ENCODE measurements at places on chromosomes 5 and 9. TPM values are rescaled to one million over a fixed set of nuclear protein-coding genes. Genes with fewer than 3 reads are reported as not detected.
A peak's percentile ranks its signal among the peaks of the same experiment; 100 is the strongest.

Gene FAM153A
- 93.8 TPM for total RNA-seq

Gene ARID3C
- total RNA-seq, result not detected

GRCh38 chr9:112268413-112268812 is 65.0 kb downstream of the PTBP3 start:
- no peaks in the 10 kb centered on the region for H3K4me1 ChIP-seq
- H3K36me3 ChIP-seq, result no peaks in the 10 kb centered on the region
- DNase-seq, result no peak
- H3K27me3 ChIP-seq, result no peaks in the 10 kb centered on the region

- H3K4me1 ChIP-seq, result peaks cover 3% of the 10 kb centered on the region
- H3K27me3 ChIP-seq, result no peaks in the 10 kb centered on the region
- H3K36me3 ChIP-seq, result no peaks in the 10 kb centered on the region
- no peak overlapping the region for H3K27ac ChIP-seq
These were observed 51.9 kb downstream of the CTNNA1 start for GRCh38 chr5:138805096-138805495.

DNA sequence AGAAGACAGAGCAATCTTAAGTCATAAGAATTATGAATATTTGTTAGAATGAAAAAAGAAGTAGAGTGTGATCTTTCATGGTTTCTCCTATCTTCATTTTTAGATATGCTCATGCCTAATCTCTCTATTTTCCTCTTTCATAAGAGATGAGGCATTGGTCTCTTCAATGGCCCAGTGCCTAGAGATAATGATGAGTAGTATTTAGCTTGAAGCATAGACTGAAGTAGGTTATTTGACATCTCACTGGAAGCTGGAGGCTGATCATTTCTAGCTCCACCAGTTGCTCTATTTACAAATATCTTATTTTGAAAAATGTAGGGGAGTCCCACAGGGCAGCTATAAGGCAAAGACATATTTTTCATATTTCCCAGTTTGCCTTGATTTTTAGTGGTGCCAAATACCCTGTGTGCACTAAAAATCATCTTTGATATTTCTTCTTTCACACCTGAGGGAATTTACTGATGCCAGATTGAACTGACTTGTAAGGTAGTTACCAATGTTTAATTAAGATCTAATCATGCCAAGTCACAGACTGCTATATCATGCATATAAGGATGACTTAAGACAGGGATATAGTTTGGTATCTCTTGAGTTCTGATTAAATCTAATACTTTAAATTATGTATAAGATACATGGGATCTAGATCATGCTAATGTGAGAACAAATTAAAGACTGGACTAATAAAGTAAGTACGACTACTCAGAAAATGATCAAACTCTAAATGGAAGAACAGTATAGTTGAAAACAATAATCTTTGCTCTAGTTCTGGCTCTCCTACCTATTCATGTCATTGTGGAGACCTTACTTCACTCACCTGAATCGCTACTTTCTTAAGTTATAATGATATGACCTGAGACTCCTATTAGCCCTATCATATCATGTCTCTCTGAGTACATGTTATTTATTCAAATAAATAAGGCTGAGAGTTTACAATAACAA is 108.2 kb upstream of the IFNE start:
- H3K4me1 ChIP-seq, result no peaks in the 10 kb centered on the region
- no peak overlapping the region for H3K27ac ChIP-seq
- no peaks in the 10 kb centered on the region for H3K36me3 ChIP-seq
- DNase-seq, result no peak
- no peaks in the 10 kb centered on the region for H3K27me3 ChIP-seq

DNA sequence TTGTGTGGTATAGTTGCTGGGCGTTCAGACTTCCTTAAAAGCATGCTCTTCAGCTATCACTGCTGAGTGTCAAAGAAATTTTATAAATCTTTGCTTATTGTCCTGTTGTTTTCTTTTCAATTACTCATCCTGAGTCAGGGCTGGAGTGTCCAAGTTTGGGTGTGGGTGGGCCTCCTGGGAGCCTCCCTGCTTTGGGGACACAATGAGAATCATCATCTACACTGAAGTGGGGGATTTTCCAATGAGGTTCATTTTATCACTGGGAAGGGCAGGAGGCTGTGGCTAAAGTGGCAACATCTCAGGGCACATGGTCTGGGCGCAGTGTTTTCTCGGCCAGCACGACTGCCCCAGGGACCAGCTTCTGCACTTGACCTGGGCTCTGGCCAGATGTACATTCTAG is 19.5 kb downstream of the GFPT2 start:
- DNase-seq, result no peak
- peaks cover 45% of the 10 kb centered on the region for H3K27me3 ChIP-seq
- H3K36me3 ChIP-seq, result no peaks in the 10 kb centered on the region
- no peak overlapping the region for H3K27ac ChIP-seq
- no peak overlapping the region for H3K4me3 ChIP-seq

DNA sequence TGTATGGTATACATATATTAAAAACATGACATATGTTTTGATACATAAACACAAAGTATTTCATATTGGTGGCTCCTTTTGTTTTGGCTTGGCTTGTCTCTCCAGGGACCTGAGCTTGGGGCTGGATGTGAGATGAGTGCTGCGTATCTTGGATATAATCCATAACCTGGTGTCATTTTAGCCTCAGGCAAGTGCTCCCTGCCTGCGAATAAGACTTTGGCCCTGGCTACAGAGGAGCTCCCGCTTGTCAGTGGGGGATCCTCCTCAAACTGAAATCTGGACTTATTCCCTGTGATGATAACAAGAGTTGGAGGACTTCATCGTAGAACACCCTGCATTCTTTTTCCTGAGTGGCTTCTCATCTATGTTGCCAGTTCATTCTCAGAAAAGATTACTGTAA is 341.7 kb upstream of the CLINT1 start:
- no peaks in the 10 kb centered on the region for H3K36me3 ChIP-seq
- H3K4me3 ChIP-seq, result no peak overlapping the region
- no peaks in the 10 kb centered on the region for H3K27me3 ChIP-seq
- no peak for DNase-seq
- H3K27ac ChIP-seq, result no peak overlapping the region
- no peaks in the 10 kb centered on the region for H3K4me1 ChIP-seq

DNA sequence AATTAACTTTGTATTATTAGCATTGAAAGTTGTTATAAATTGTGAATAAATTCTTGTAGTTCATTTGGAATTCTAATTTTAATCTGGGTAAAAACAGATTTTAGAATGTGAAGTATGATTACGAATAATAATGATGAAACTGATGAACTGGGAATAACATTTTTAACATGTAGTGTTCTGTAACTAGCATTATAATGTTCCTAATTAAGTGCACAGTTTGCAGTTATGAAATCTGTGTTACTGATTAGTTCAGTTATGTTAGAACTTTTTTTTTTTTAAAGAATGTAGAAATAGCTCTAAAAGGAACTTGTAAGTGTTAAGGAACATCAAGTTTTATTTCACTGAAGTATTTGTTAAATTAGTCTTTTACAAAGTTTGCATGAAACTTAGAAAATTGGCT is 48.9 kb upstream of the EIF4EBP3 start:
- H3K27me3 ChIP-seq, result no peaks in the 10 kb centered on the region
- H3K27ac ChIP-seq, result no peak overlapping the region
- H3K4me1 ChIP-seq, result no peaks in the 10 kb centered on the region
- no peak overlapping the region for H3K4me3 ChIP-seq

DNA sequence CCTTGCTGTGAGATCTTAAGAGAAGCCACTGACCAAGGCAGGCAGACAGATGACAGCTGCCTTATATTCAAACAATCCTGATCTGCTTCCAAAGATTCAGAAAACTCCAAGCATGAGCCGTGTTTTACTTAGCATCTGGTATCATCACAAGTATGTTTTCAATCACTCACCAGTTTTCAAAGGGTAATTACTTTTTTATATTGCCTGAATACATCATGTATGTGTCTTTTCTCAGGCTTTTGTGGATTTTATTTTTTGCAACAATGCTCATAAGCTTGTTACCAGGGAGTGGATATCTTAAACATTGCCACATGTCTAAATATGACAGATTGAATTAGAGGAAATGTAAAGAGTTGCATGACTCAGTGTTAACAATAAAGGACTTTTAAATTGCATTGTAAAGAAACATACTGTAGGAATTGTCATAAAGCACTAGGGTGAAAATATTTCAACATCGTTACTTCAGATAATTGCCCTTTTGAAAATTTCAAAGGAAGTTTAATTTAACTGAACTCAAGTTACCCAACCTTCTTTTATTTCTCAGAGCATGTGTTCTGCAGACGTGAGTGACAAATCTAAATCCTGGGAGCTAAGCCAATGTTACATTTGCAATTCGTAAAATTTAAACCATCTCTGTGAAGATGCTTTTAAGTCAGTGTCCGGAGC is 326.1 kb downstream of the PLK2 start:
- no peak overlapping the region for H3K4me3 ChIP-seq
- no peaks in the 10 kb centered on the region for H3K27me3 ChIP-seq
- no peaks in the 10 kb centered on the region for H3K36me3 ChIP-seq

- no peaks in the 10 kb centered on the region for H3K4me1 ChIP-seq
- H3K36me3 ChIP-seq, result no peaks in the 10 kb centered on the region
- H3K27me3 ChIP-seq, result no peaks in the 10 kb centered on the region
- no peak within 1 kb of the TSS for H3K27ac ChIP-seq
- no peak within 1 kb of the TSS for H3K4me3 ChIP-seq
These were observed at the start of gene NMUR2 for GRCh38 chr5:152405145-152405544. TSS of gene NMUR2 (minus strand) at chr5:152405279. CDS start at chr5:152405113, 166 bp downstream.

DNA sequence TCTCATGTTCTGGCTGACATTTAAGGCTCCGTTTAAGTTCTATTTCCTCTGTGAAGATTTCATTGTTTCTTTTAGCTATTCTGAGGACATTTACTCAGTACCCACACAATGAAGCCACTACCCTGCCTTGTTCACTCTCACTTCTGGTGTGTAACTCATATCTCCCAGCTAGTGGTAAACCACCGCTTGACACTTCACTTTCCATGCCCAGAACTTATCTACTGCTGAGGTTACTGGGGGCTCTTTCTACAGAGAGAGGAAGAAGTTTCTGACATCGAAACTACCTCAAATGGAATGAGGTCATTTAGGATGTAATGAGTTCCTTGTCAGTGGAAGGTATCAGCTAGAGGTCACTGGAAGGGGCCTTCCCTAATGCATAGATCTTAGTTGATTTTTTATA is 501.5 kb downstream of the DMAC1 start:
- no peaks in the 10 kb centered on the region for H3K4me1 ChIP-seq
- H3K27ac ChIP-seq, result no peak overlapping the region
- H3K27me3 ChIP-seq, result no peaks in the 10 kb centered on the region
- no peak overlapping the region for H3K4me3 ChIP-seq
- DNase-seq, result no peak

DNA sequence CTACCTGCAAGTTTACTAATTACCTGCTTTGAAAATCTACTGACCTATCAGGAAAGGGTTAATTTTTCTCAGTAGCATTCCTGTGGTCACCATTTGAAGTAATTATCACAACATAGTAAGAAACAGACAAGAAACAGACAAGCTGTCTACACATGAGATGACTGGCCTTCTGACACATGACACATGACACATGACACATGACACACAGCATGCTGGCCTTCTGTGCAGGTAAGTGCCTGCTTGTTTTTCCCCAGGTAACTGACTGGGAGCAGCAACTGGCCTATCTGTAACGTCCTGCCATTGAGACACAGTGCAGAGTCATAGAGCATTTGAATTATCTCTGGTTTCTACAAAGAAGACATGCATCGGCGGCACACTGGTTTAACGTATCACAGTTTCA is 222.4 kb downstream of the CTNND2 start:
- H3K4me3 ChIP-seq, result no peak overlapping the region
- no peak for DNase-seq
- H3K4me1 ChIP-seq, result no peaks in the 10 kb centered on the region
- H3K36me3 ChIP-seq, result no peaks in the 10 kb centered on the region
- H3K27ac ChIP-seq, result no peak overlapping the region

DNA sequence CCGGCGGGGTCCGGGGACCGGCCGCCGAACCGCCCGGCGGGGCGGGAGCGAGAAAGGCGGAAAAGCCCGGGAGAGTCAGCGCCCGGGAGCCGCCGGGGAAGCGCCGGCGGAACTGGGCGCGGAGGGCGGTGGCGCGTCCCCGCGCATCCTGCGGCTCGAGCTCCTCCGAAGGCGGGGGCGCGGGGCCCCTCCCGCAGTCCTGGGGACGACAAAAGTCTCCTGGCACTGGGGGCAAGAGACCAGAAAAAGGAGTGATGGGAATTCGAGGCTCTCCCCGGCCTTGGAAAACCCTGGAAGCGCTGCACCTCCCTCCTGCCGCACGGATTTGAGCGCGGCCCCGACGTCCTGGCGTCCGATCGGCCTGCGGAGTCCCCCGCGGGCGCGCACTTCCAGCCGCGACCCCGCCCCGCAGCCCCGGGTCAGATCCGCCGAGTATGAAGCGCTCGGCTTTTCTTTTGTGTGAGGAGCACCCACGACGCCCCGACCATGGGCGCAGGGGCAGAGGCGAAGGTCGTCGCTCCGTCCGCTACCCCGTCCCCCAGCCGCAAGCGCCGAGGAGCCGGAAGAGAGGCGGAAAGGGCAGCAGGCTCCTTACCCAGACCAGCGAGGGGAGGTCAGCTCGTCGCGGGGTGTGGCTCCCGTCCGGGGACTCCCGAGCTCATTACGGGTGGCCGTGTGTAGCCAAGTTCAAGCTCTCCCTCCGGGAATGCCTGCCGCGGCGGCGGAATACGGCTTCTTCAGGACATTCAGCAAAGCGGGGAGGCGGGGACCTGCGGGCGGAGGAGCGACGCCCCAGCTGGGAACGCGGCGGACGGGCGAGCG is at the start of gene EPB41L4A:
Gene EPB41L4A, minus strand, starts transcription at position 114 of the 822 bp plus-strand sequence. CDS start 238 bp downstream, outside the sequence.
- peaks cover 29% of the 10 kb centered on the region for H3K27me3 ChIP-seq
- peaks cover 24% of the 10 kb centered on the region for H3K4me1 ChIP-seq
- peak within 1 kb of the TSS; percentile 8 for H3K27ac ChIP-seq

GRCh38 chr9:85892401-85892800 is 48.5 kb upstream of the NAA35 start:
- no peaks in the 10 kb centered on the region for H3K36me3 ChIP-seq
- H3K27ac ChIP-seq, result no peak overlapping the region
- no peak for DNase-seq
- no peaks in the 10 kb centered on the region for H3K4me1 ChIP-seq

GRCh38 chr5:104053353-104053649 is 490.7 kb upstream of the NUDT12 start:
- H3K36me3 ChIP-seq, result no peaks in the 10 kb centered on the region
- no peaks in the 10 kb centered on the region for H3K4me1 ChIP-seq
- no peak overlapping the region for H3K4me3 ChIP-seq
- H3K27ac ChIP-seq, result no peak overlapping the region
- DNase-seq, result no peak

DNA sequence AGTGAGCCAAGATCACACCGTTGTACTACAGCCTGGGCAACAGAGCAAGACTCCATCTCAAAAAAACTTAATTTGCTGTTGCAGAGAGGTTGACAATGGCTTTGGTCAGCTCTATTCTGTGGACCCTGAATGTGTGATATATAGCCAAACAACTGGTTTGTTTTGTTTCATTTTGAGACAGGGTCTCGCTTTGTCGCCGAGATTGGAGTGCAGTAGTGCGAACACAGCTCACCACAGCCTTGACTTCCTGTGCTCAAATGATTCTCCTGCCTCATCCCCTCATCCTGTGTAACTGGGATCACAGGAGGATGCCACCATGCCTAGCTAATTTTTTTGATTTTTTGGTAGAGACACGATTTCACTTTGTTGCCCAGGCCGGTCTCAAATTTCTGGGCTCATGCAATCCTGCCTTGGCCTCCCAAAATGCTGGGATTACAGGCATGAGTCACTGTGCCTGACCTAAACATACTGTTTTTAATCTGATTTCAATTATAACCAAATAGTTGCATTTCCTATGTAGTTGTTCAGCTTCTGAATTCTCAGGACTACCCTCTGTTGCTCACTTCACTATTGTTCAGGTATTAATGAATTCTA is 9.8 kb downstream of the RNF183 start:
- H3K27ac ChIP-seq, result no peak overlapping the region
- DNase-seq, result no peak
- no peaks in the 10 kb centered on the region for H3K4me1 ChIP-seq
- H3K4me3 ChIP-seq, result no peak overlapping the region
- H3K27me3 ChIP-seq, result no peaks in the 10 kb centered on the region
- peaks cover 4% of the 10 kb centered on the region for H3K36me3 ChIP-seq
